HFF-Myc (cell line): ENCODE measurements at places on chromosomes 7 and 10.

GRCh38 chr7:85204496-85204895 is 17.6 kb upstream of the SEMA3D start:
- DNase-seq = no peak

GRCh38 chr7:48052748-48053147 is 17.4 kb downstream of the C7orf57 start:
- DNase-seq = no peak

DNA sequence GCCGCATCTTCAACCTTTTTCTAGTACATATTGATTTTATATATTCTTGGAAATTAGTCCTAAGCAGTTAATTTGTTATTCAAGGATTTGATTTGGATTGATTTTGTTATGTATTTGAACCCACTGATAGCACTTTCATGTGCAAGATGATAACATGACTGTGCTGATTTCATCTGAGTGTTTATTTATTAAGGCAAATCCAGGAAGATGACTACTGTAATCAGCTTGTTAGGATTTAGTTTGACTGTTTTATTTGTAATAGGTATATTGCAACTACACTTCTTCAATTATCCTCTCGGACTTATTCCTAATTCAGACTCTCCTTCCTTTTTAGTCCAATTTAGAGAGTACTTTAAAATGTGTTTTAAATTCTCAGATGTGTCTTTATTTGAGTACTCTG is 75.1 kb upstream of the PRKG1 start:
- DNase-seq = no peak

DNA sequence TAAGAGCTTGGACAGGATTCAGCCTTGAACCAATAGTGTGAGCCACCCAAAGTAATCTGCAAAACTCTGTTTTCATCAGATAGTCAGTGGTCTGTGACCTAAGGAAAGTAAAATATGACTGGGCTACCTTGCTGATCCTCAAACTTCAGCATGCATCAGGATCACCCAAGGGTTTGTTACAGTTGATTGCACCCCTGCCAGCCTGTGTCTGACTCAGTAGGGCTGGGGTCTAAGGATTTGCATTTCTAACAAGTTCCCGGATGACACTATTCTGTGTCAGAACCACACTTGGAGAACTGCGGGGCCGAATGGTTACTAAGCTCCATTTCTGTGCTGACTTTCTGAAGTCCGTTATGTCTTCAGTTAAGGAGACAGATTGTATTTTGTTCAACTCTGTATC is 40.6 kb upstream of the TSPAN13 start:
- no peak for DNase-seq

DNA sequence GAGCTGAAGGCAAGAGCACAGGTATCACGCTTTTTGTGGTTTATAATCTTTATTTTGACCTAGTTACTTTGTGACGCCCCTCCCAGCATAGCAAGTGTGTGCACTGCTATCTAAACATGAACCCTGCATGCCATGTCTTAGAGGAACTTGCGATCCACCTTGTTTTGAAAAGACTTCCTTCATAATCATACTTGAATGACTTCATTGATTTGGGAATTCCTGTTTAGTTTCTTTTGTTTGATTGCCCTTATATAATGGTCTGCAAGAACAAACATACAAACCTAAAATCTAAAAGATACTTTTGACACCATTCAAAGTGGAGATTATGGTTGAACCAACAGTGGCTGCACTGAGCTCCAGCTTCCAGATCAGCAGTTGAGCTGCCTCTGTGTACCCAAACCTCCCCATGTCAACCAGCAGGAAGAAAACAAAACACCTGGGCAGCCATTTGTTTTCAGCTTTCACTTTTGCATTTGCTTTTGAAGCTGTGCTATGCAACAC is 132.6 kb downstream of the CELF2 start:
- DNase-seq = no peak

DNA sequence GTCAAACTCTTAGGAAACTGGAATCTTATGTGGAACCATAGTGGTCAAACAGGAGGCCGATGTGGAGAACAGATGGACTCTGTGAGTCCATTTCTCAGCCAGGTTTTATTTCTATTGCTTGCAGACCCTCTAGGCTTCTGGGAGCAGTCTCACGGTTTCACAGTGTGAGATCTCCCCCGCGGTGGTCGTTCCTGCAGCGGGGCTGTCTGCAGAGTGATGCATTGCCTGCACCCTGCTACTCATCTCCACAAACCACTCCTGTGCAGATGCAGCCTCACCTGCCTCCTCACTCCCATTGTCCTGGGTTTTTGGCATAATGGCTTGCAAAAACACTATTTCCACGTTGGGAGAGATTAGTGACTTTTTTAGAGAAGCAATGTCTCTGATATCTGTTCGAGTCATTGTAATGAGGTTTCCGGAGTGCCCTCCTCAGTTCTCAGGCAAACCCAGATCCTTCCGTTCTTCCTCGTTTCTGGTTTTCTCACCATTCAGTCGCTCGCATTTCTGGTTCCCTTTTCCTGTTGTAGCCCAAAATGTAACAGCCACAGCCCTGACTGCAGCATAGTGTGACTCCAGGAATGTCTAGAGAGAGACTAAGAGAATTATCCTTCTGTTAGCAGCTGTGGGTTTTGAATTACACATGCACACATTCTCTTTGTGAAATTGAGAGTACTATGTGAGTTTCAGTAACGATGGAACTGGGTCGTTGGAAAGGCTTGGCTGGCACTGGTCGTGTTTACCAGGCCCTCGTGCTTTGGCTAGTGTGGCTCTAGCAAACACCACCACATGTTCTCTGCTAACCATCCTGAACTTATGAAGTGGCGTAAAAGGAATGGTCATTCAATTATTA is 30.2 kb downstream of the ACADSB start:
- DNase-seq = no peak

GRCh38 chr10:95445837-95446486 is 115.2 kb downstream of the SORBS1 start:
- DNase-seq = peak; percentile 45

- no peak for DNase-seq
Observed at GRCh38 chr10:124324856-124325632, 93.7 kb downstream of the OAT start.

DNA sequence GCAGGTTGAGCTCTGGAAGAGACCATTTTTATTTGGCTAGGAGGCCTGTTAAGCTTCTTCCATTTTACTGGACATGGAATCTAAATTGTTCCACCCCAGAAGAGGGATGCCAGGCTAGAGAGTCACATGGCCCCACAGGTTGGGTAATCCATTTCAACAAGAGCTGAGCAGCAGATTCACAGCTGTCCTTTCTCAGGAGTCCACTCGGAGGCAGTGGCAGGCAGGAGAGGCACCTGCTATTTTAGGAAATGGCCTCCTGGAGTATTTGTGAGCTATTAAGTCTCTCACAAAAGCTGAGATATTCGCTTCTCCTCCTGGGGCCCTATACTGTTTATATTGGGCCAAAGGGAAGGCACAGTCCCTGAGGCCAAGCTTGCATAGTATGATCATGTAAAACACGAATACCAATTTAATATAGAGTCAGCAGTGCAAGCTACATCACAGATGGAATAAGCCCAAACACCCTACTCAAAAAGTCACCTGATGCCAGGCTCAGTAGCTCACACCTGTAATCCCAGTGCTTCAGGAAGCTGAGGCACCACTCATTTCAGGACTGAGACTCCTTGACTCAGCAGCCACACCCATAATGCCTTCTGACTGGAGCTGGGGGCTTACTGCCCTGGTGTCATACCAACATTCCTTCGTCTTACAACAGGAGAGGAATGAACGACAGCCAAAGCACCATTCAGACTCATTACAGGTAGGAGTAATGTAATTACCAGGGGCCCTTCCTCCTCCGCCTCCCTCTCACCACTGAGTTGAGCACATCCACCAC is 124.1 kb downstream of the LMBR1 start:
- no peak for DNase-seq

DNA sequence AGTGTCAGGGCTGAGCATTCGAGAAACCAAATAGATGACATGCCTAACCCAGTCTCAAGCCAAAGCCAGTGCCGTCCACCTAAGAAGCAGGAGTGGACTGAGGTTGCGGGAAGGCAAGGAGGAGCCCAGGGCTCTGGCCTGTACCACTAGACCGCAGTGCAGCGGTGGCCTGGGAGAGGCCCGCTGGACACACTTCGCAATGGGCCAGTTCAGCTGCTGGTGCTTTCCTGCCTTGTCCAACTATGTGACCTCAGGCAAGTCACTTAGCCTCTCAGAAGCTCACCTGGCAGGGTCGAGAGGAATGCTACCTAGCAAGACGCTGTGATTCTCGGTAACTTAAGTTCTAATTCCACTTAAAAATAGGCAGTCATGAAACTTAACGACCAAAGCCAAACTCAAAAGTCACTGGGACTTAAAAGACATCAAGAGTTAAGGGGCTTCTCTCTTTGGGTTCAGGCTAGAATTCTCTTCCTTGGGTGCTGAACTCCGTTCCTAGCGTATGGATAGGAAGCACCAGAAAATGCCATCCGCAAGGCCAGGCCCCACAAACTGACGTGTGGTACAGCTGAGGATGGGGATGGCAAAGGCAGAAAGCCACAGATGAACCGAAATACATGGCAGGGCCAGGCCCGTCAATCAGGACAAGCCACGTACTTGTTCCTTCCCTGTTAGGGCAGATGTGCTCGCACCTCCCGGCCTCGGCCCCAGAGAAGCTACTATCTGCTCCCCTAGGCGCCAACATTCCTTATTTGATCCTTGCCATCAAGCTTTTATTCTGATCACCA is 34.2 kb downstream of the CTBP2 start:
- no peak for DNase-seq

- DNase-seq = no peak
Observed at GRCh38 chr7:41574377-41574776, 128.5 kb downstream of the INHBA start.

- DNase-seq = no peak
Observed at GRCh38 chr7:88224601-88225275, 4.9 kb upstream of the SRI start.

GRCh38 chr10:48789486-48790456 is 105.1 kb downstream of the WDFY4 start:
- DNase-seq = no peak

GRCh38 chr10:125190414-125190813 is 30.1 kb upstream of the CTBP2 start:
- DNase-seq = no peak

DNA sequence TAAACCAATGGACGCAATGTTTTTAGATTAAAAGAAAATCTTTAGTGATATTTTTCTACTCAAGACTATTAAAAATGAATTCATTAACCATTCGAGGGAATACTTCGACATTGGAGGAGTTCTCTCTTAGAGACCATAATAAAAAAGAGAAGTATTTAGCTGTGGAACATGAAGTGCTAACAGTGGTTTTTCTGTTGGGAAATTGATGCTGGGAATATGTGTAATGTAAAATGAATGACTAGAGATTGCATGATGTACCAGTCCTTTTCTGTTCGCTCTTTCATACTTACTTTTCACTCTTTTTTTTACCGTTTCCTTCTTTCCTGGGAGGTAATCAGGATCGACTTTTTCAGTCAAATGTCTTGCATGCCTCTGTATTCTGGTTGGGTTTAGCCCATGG is 41.3 kb downstream of the ST7 start:
- DNase-seq = no peak

GRCh38 chr10:45383682-45384330 is 9.8 kb downstream of the ALOX5 start:
- no peak for DNase-seq

GRCh38 chr7:137591421-137591837 is 247.9 kb upstream of the PTN start:
- DNase-seq = peak; percentile 21
